ENCODE measurements at places on chromosomes 3 and 15.

DNA sequence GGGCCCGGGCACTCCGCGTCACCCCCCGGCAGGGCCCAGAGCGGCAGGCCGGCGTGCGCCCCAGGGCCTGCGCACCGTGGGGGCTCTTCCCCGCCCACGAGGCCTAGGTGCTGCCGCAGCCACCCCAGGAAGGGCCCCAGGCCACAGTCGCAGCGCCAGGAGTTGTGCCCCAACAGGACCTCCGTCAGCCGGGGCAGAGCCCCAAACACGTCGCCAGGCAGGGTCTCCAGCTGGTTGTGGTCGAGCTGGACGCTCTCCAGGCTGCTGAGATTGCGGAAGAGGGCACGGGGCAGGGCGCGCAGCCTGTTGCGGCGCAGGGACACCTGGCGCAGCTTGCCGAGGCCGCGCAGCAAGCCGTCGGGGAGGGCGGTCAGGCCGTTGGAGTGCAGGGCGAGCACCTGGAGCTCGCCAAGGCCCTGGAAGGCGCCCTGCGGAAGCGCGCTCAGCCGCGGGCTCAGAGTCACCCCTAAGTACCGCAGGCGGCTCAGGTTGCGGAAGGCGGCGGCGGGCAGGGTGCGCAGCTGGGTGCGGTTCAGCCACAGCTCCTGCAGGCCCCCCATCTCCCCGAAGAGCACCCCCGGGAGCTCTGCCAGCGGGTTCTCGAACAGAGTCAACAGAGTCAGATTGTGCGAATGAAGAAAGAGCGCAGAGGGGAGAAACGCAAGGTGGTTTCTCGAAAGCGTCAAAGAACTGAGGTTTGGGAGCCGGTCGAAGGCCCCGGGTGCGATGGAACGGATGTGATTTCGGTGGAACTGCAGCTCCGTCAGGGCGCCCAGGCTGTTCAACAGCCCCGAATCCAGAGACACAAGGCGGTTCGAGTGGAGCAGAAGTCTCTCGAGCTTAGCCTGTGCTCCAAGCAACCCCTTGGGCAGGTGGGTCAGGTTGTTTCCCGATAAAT lies 2.0 kb downstream of the GP5 start:
- H3K27ac ChIP-seq: no peak overlapping the region
- H3K36me3 ChIP-seq: no peaks in the 10 kb centered on the region
- H3K27me3 ChIP-seq: 0 out of 3 replicates have a peak, but pooled peaks cover 8% of the 10 kb centered on the region
- DNase-seq: no peak
- peak overlapping the region; percentile 71 for H3K4me3 ChIP-seq
- peaks cover 29% of the 10 kb centered on the region for H3K4me1 ChIP-seq

DNA sequence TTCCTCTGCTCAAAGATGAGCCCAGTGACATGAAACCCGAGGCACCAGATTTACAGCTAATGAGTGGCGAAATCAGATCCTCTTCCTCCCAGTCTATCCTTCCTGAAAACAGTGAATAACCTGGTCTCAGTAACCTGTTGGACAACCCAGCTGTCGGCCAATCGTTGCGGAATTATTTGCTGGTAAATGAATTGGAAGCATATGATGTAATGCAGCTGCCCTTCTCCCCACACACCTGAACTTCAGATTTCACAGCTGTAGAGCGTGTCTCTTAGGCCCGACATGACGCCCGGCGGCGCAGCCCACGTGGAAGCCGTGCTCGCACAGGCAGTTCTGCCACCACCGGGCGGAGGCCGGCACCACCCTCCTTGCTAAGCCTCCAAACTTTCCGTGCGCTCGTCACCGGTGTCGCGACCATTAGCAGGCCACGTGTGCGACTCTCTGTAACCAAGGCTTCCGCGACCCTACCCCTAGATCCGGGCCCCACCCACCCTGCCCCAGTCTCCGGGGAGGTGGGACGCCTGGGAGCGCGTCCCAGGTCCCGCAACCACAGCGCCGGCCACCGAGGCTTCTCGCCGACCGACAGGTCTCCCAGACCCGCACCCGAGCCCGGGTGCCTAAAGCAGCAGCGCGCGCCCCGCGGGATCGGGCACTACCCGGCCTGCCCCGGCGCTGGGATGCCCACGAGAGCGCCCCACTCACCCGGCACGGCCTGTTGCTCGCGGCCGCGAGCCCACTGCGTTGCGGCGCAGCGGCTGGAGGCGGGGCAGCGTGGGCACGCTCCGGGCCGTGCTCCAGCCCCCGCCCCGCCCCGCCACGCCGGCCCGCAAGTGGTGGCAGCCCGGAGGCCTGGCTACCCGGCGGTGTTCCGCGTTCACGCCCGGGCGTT lies at the start of gene RIOX2:
TSS of gene RIOX2 (minus strand) at position 753 of the 889 bp plus-strand sequence. CDS start 4,838 bp downstream, outside the sequence.
- H3K27ac ChIP-seq: peak within 1 kb of the TSS; percentile 68
- peak within 1 kb of the TSS; percentile 85 for H3K4me3 ChIP-seq
- H3K4me1 ChIP-seq: peaks cover 44% of the 10 kb centered on the region
- DNase-seq: peak; percentile 52

DNA sequence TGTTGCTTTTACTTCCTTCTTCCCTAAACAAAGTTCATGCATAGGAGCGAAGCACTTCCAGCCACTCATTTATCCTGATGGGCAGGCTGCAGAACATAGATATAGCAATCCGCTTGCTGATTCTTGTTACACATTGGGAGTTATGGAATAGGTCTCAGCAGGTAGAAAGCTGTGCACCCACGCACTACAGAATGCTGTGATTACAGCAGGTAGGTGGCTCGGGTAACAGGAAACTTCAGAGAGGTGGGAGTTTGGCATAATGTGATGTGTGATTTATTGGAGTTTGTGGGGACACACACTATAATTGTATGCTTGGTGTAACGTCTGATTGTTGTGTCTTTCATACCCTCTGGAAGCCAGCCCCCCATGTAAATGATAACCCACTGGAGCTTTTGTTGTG lies 99.2 kb upstream of the MEIS2 start:
- no peak overlapping the region for H3K4me3 ChIP-seq
- H3K4me1 ChIP-seq: no peaks in the 10 kb centered on the region
- no peaks in the 10 kb centered on the region for H3K36me3 ChIP-seq
- no peaks in the 10 kb centered on the region for H3K27me3 ChIP-seq
- no peak for DNase-seq

- DNase-seq: no peak
- no peak overlapping the region for H3K27ac ChIP-seq
- no peaks in the 10 kb centered on the region for H3K4me1 ChIP-seq
- no peaks in the 10 kb centered on the region for H3K27me3 ChIP-seq
- no peaks in the 10 kb centered on the region for H3K36me3 ChIP-seq
Observed at GRCh38 chr3:192373586-192373985, 353.8 kb downstream of the FGF12 start.

- no peaks in the 10 kb centered on the region for H3K27me3 ChIP-seq
- DNase-seq: peak; percentile 7
- H3K4me3 ChIP-seq: no peak overlapping the region
- peak overlapping the region; percentile 23 for H3K27ac ChIP-seq
Observed at GRCh38 chr3:65685621-65686235, 353.0 kb downstream of the MAGI1 start.

DNA sequence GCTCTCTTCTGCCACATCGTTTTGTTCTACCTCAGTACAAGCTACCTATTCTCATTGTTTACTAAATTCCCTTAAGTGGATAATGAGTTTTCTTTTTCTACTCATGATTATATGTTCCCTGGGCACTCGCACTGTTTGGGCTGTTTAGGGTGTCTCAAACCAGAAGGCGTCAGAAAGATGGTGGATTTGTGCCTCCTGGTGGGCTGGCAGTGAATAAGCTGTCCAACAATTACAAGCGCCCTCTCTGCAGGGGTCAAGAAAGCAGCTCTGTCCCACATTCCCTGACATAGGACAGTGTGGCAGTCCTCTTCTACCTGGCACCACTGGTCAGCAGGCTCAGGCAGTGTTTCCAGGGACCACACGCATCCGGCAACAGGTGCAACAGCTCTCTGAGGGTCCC lies 173.4 kb upstream of the PPP2R3A start:
- H3K36me3 ChIP-seq: no peaks in the 10 kb centered on the region
- H3K27ac ChIP-seq: no peak overlapping the region
- H3K4me1 ChIP-seq: no peaks in the 10 kb centered on the region

DNA sequence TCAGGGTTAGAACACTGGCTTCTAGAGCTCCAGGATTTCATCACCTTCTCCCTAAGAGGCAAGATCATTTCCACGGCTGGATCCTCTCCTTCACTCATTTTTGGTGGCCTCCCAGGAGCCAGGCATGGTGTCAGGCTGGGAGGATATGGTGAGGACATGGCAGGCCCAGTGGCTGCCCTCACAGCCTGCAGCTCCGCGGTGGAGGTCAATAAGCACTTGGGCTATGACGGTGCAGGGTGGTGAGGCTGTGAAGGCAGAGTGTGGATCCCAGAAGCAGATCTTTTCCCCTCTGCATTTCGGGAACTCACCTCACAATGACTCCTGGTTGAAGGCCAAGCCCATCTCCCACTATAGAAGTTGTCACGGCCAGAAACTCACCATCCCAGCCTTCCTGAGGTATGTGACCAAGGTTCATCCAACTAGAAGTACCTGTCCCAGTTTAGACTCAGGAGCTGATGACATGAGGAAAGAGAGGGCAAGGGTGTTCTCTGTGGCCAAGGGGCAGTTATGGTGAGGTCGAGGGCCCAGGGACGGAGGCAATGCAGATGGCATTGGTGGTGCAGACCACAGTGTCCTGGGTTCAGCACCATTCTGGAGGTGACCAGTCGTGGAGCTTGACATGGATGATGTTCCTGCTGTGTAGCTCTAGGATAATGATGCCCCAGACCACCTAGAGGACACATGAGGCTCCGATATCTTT lies 100.1 kb upstream of the SMAD3 start:
- H3K4me1 ChIP-seq: no peaks in the 10 kb centered on the region
- no peak overlapping the region for H3K4me3 ChIP-seq

GRCh38 chr15:67715170-67715569 lies 110.1 kb upstream of the SKOR1 start:
- H3K4me1 ChIP-seq: no peaks in the 10 kb centered on the region
- H3K36me3 ChIP-seq: no peaks in the 10 kb centered on the region
- no peaks in the 10 kb centered on the region for H3K27me3 ChIP-seq
- H3K27ac ChIP-seq: no peak overlapping the region
- H3K4me3 ChIP-seq: no peak overlapping the region

GRCh38 chr3:124229420-124229819 lies 237.5 kb upstream of the ROPN1 start:
- peaks cover 6% of the 10 kb centered on the region for H3K27me3 ChIP-seq
- no peak overlapping the region for H3K27ac ChIP-seq
- no peaks in the 10 kb centered on the region for H3K36me3 ChIP-seq
- H3K4me3 ChIP-seq: no peak overlapping the region
- no peaks in the 10 kb centered on the region for H3K4me1 ChIP-seq
- DNase-seq: no peak

Measured in HepG2 (cell line).